ENCODE measurements at places on chromosomes 3 and 15.
A peak's percentile ranks its signal among the peaks of the same experiment; 100 is the strongest.

- no peak for DNase-seq
These were observed 61.3 kb downstream of the SMAD3 start for GRCh38 chr15:67126551-67127330.

GRCh38 chr15:78213956-78214355 is 20.4 kb downstream of the ACSBG1 start:
- peak; percentile 21 for DNase-seq

- DNase-seq: no peak
These were observed 32.7 kb downstream of the RARB start for GRCh38 chr3:25460751-25461150.

DNA sequence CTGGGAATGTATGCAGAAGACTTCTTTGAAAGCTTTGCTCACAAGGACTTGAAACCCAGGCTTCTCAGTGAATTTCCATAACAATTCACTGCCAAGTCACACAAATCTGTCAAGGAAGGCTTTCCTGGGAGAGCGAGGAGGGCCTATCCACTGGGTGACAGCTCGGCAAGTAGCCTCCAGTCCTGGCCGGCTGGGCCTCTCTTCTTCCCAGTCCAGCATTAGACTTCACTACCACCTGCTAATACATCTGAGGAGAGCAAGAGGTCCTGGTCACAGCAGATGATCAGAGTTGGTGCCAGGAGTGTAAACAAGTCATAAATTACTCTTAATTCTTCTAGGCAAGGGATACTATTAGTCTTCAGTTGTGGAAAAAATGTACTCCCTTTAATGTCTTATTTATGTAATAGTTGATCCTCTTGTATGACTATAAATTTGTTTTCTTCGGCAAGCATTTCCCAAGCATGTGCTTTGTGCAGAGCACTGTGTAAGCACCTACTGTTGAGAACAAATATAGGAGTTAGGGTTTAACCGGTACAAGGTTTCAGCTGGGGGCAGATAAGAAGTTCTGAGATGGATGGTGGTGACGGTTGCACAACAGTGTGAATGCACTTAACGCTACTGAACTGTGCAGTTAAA is 162.9 kb downstream of the VGLL4 start:
- no peak for DNase-seq

GRCh38 chr3:30017901-30018300 is 588.5 kb upstream of the TGFBR2 start:
- DNase-seq: no peak

DNA sequence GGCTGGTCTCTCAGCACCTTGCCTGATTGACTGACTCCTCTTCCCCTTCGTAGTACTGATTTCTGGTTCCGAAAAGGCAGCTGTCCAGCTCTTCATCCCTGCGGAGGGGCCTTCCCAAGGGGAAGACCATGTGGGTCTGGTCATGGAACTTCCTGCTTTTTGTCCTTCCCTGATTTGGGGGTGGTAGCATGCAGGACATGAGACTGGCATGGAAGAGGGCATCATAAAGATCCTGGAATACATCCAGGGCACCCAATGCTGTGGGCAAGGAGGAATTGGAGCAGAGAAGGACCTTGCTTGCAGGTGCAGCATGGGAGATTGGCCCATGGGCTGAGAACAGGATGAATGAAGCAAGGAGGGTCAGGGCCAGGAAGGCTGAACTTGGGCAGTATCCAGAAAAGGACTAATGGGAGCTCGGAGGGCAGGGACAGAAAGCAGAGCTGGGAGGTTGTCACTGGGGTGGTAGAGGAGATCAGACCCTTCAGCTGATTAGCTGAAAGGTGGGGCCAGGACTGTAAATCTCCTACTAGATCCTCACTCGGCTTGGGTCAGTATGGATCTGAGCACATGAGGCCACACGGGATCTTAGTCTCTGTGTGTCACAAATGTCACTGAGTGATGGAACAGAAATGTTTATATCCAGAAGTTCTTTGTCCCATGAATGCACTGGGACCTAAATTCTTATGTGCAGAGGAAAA is 59.5 kb downstream of the AMOTL2 start:
- DNase-seq: no peak

Data from ascending aorta (tissue), 2 donors.